ENCODE measurements at places on chromosomes 1 and 21.

- no peak for DNase-seq
These were observed 53.6 kb upstream of the AJAP1 start for GRCh38 chr1:4600615-4601460.

- no peak for DNase-seq
These were observed 222.8 kb downstream of the RHOU start for GRCh38 chr1:228958121-228958520.

DNA sequence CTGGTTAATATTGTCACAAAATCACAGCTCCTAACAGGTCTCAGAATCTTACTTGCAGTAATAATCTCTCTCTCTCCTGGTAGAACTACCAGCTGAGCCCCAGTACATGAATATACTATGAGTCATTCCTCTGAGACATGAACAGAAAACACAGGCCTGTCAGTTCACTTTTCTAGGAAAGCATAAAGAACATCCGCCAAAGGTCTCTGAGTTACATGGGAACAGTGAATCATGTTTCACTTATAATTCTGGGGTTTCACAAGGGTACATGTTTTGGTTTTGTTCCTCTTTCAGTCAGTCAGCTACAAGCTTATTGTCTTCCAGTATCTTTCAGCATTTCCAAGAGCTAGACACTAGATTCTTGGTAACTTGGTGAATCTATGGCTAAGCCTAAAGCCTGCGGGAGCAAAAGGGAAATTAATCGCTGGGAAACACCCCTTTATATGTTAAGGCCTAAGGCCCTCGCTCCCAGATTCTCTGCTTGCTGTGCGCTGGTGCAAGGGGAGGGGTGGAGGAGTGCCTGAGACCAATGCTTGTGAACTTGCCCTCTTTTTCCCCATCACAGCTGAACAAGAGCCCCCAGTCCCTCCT is 31.7 kb downstream of the IFNGR2 start:
- peak; percentile 63 for DNase-seq

GRCh38 chr1:188723332-188724020 is 1754.2 kb downstream of the BRINP3 start:
- no peak for DNase-seq

GRCh38 chr1:109269981-109270622 is 12.8 kb downstream of the PSRC1 start:
- DNase-seq, result no peak

DNA sequence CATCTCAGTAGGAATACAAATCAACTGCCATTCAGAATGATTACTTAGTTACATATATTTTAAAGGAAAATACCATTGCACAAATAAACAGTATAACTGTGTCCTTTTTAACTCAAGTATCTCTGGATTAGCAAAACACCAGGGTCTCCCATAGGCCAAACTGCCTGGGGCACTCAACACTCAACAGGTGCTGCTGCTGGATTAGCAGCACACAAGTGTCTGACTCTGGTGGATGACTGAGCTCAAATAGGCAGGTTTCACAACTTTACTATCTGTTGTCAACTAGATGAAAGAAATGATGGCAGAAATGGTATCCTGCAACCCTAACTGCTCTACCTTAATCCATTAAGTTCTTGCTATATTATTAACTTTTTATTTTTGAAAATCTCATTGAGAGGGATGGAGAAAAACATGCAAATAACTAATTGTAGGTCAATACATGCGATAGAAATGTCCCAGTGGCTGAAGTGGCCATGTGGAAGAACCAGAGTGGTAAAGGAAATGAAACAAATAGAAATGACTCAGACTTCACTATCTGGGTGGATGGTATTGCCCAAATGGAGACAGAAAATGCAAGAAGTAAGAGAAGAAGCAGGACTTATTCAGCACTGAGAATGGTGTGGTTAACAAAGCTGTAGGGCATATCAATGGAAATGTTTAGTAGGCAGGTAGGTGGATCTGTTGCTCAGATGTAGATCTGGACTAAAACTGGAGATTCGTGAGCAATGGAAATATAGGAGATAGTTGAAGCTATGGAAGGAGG is 90.8 kb upstream of the CCDC190 start:
- DNase-seq, result no peak

GRCh38 chr1:230208619-230209261 is 141.7 kb downstream of the GALNT2 start:
- no peak for DNase-seq

DNA sequence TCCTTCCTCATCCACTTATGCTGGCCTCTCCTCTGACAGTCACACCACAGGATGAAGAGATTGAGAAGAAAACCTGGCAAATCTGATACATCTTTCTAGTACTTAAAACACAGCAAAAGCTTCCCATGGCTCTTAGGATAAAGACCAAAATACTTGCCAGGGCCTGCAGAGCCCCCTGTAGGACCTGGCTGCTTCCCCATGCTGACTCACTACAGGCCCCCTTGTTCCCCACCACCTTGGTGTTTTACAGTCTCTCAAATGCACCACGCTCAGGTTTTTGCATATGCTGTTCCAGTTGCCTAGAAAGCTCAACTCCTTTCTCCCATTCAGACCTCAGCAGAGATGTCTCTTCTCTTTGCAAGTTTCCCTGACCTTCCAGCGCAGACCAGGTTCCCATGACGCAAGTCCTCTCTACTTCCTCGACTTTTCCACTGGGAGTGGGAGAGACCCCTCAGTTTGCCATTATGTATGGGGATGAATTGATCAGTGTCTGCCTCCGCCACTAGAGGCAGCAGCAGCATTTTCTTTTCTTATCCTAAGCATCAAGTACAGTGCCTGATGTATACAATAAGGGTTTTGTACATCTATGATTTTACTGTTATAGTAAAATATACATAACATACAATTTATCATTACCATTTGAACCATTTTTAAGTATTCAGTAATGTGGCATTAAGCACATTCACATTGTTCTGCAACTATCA is 113.8 kb upstream of the C8B start:
- DNase-seq, result no peak
